Stimulated activated CD4-positive, alpha-beta T cell treated with anti-CD3 and anti-CD28 coated beads, TNF-alpha, amount 100 ng/mL, for 4 hours (primary cell): ENCODE measurements at places on chromosomes 4 and X.

- no peak for DNase-seq
These were observed 18.2 kb upstream of the NKRF start for GRCh38 chrX:119624417-119624816.

DNA sequence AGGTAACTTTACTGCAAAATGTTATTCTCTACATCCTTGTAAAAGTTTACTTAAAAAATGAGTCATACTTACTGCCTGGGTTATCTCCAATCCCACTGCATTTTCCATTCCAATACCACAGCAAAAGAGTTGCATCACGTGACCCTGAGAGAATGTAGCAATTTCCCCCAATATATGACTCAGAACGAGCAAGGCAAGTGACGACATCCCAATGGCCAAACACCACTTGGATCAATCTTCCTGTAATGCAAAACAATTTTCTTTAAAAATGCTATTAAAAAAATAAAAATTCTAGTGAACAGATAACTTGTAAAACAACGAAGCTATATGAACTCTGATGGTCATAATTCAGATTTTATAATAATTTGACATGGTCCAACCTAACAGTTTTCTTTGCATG is 224.3 kb downstream of the DCLK2 start:
- no peak for DNase-seq

DNA sequence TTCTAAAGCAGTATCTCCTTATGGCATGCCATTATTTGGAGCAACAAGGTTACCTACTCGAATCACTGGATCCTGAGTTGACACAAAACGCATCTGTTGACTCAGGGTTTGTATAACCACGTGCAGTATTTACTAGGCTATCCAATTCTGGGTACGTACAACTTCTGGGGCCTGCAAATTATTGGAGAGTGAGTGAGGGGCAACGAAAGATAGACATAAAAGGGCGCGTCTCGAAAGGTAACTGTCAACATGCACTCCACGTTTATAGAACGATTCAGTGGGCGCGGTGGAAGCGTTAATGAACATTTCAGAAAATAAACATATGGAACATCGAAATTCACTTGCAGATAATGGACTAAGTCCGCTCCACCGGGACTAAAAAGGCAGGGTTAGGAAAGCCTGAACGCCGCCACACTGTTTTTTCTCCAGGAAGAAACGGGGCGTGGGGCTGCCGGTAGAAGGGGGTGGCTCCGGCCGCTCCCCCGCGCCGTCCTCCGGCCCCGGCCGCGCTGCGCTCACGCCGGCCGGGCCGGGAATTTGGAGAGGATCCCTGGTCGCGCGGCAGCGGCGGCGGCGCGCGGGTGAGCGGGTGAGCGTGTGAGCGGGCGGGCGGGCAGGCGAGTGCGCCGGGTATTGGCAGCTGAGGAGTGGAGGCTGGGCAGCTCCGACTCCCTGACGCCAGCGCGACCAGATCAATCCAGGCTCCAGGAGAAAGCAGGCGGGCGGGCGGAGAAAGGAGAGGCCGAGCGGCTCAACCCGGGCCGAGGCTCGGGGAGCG is at the start of gene SMAD1:
SMAD1 (plus strand) TSS at position 690 of the 778 bp plus-strand sequence. CDS start 32,761 bp downstream, outside the sequence.
- peak; percentile 31 for DNase-seq

GRCh38 chr4:94517492-94517891 is 65.8 kb downstream of the PDLIM5 start:
- DNase-seq: no peak

- DNase-seq: no peak
These were observed 1.4 kb downstream of the SLC16A2 start for GRCh38 chrX:74422576-74423288.

- no peak for DNase-seq
These were observed 412.7 kb downstream of the KCNIP4 start for GRCh38 chr4:21535898-21536297.

- no peak for DNase-seq
These were observed 39.3 kb downstream of the GRIA3 start for GRCh38 chrX:123223409-123223808.

- DNase-seq: no peak
These were observed 127.0 kb upstream of the GATB start for GRCh38 chr4:151887816-151888180.

DNA sequence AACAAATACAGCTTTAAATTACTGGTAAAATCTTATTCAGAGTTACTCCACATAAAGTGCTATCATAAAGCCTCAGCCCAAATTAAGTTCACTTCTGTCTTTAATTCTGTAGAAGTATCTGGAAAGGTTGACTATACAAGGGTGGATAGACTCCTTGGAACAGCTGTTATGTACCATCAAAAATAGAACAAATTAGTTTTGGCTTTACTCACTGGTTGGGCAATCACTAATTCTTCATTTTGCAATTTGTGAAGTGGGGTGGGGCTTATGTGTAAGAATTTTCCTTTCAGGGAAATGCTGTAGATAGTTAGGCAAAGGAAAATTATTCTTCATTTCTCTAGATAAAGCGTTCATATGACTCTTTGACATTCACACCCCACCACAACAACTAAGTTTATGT is 7.8 kb downstream of the DIAPH2 start:
- DNase-seq: no peak

DNA sequence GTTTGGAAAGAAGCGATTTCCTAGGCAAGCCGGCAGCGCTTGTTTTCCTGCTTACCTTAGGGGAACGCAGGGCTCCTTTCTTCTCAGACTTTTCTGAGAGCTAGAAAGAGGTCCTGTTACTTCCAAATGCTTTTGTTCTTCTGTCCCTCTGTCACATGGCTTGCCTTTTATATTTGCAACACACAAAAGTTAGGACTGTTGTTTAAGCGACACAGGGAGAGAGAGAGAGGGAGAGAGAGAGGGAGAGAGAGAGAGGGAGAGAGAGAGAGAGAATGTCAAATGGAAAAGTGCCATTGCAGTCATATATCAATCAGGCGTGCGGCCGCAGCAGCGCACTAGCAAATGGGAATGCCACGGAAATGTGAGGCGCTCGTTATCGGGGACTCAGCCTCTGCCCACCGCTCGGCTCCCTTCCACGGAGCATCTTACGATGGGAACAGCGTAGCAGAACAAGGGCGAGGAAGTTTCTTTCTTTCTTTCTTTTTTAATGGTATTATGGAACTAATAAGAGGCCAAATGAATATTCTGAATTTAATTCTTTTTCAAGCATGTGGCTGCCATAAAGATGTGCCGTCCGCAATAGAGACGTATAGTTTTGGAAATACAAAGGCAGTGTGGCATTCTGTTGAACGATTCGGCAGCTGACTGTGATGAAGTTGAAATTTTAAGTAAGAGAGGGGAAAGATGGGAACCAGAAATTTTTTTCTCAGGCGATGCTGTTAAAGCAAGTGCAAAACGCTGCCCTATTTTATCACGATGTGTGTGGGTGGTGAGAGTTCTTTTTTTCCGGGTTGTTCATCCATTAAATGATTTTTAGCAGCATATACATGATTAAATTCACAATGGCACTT is at the start of gene NDP:
NDP (minus strand) TSS at position 142 of the 851 bp plus-strand sequence. CDS start 14,745 bp downstream, outside the sequence.
- no peak for DNase-seq

GRCh38 chr4:47382846-47383360 is 80.6 kb downstream of the COMMD8 start:
- DNase-seq: no peak

DNA sequence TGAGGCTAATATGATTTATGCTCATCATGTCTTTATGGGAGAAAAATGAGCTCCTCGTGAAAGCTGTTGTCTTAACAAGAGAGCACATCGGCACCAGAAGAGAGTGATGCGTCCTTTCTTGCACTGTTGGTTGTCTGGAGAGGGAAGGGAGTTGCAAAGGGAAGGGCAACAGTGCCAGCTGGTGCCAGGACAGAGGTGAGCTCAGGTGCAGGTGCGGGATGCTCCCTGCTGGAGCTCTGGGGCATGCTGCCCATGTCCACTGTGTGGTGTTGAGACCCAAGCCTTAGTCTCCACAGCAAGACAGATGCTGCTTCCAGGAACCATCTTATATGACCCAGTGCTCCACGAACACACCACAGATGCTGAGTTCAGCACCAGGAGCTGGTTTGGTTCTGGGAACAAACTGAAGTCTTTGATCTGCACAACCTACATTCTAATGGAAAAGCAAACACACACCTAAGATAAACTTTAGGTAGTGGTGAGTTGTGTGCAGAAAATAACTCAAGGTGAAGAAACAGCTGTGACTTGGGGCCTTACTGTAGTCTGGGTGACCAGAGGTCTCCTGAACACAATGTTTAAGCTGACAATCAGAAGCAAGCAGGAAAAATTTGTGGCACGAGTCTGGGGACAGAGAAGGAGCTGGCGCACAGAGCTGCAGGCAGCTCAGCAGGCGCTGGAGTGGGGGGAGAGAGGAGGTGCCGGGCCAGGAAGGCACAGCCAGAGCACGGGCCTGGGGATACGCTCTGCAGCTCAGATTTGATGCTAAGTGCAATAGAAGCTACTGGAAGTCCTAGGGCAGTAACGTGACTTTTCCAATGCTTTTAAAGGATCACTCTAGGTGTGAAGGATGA is 73.2 kb downstream of the HAUS3 start:
- no peak for DNase-seq

- DNase-seq: no peak
These were observed 7.3 kb upstream of the DHRSX start for GRCh38 chrX:2507904-2508627.

DNA sequence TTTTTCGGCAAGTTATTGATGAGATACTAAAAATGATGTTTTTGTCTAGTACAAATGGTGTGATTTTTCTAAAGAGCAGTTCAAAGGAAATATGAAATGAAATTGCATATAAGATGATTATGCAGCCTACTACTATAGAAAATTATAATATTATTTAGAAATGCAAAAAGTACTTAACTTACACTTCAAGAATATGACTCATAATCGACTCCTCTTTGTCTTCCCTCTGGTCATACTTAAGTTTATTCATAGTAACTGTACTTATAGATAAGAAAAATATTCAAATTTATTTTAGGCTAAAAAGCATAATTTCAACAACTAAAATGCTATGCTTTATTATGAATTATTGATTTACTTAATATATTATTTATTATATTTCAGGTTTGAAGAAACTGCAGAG is 33.2 kb downstream of the CEP44 start:
- no peak for DNase-seq

DNA sequence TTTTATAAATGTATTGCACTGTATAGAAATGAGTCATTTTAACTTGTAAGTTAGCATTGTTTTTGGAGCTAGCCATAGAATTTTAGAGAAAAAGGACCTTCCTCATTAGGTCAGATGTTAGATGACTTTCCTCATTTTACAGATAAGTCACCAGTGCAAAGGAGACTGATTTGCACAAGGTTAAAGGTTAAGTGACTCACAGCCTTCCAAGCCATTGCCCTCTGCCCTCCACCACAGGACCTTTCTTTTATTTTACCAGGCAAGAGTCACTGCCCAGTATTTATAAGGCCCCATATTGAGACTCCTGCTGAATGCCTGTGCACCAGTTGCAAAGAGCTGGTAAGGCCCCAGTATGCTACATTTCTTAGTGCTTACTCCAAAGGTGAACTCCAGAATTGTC is 4.2 kb upstream of the ABCG2 start:
- DNase-seq: no peak

DNA sequence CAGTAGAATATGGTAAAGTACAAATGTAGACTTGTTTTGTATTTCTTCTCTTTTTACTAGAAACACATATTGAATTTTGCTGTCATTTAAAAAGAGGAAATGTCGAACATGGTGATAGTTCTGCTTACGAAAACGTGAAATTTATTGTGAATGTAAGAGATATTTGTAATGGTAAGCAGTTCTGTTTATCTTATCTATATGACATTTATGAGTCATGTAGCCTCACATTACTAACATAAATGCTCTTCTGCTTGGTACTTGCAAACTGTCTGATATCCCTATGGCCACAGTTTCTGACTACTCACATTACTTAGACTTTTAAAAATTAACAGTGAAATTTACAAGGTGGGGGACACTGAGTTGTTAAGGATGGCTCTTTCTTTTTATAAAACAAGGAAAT is 57.9 kb downstream of the PASD1 start:
- DNase-seq: no peak

- DNase-seq: no peak
These were observed 114.4 kb downstream of the WDFY3 start for GRCh38 chr4:84852081-84852480.

- no peak for DNase-seq
These were observed 44.7 kb upstream of the FGF13 start for GRCh38 chrX:138756234-138756633.

DNA sequence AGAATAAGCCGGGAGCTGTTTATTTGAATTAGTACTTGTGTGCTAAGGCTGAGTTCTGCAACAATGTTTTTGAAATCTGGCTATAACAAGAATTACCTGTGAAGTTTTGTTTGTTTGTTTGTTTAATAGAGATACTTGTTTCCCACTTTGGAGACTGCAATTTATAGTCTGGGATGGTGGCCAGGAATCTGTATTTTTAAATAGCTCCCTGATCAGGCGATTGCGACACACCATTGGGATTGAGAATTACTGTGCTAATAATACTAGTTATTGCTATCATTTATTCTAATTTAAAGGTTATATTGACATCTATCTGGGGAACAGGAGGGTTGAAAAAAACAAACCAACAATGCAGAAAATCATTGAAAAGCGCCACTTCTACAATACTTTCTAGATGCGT is 951.6 kb upstream of the TENM3 start:
- DNase-seq: no peak

GRCh38 chr4:88104902-88105610 is 53.4 kb downstream of the ABCG2 start:
- DNase-seq: no peak

GRCh38 chr4:84277923-84278322 is 221.2 kb downstream of the NKX6-1 start:
- no peak for DNase-seq

GRCh38 chr4:139660568-139661043 is 5.0 kb upstream of the MGST2 start:
- DNase-seq: no peak

DNA sequence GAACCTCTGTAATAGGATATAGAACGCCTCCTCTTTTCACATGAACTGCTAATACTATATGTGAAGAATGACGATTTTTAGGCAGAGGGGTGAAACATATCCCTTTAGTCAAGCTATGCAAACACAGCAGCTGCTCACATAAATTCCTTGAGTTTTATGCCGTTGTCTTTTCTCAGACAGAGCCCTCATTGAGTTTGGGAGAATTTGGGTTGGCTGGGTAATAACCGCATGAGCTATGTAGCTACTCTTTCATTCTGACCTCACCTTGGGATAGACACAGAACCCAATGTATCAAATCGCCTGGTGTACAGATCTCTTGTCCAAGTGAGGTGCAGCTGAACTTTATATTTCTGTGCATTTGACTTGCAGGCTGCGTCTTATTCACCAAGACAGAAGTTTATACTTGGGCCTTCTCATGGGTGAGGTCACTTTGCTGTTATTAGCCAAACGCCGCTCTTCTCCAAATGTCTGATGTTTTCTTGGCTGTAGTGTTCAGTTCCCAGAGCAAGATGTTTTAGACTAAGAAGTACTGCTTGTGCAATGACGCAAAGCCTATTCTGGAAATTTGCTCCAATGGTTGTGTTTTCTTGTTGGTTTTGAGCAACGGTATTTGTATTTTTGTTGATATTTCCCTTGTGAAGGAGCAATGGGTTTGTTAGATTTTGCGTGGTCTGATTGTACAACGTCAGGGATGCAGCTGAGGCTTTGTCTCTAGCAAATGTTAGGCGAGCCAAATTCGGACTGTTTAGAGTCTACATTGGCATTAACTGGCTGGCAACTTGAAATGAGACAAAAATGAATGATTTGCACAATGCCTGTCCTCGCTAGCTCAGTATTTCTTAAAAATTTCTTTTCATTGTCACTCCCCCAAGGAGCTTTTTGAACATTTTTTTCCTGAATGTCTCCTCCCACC is 11.2 kb upstream of the SPARCL1 start:
- DNase-seq: no peak
